NCI-H2171 (cell line): ENCODE measurements at places on chromosomes 16 and 17.

- no peak for DNase-seq
Observed at GRCh38 chr17:40099619-40100418, 570 bp downstream of the NR1D1 start.

- no peak for DNase-seq
Observed at GRCh38 chr17:80180192-80180591, 10.4 kb downstream of the CARD14 start.

GRCh38 chr17:32709562-32709961 is 167.4 kb downstream of the MYO1D start:
- no peak for DNase-seq

DNA sequence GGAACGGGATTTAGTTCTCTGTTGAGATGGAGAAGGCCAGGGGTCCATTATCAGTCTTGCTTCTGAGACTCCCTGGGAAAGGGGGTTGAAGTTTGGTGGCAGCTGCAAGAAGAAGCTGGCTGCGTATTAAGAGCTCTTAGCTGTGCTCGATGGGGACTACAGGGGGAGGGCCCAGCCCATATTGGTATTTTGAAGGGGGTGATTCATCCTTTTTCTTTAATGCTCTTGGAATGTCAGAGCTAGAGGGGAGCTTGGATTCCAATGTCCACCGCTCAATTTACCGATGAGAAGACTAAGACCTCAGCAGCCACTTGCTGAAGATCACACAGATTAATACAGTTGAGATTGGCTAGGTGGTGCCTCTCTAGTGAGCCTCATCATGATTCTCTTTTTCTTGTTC is 5.0 kb downstream of the NOG start:
- DNase-seq, result no peak

GRCh38 chr16:53166099-53166498 is 111.3 kb downstream of the CHD9 start:
- no peak for DNase-seq

GRCh38 chr17:57803021-57803420 is 46.8 kb downstream of the MRPS23 start:
- DNase-seq, result no peak

GRCh38 chr17:27296428-27296979 is 2.6 kb downstream of the WSB1 start:
- no peak for DNase-seq

- no peak for DNase-seq
Observed at GRCh38 chr16:25040543-25040942, 25.4 kb upstream of the ARHGAP17 start.
